Stimulated activated CD4-positive, alpha-beta T cell treated with anti-CD3 and anti-CD28 coated beads, Interleukin-1b, Interleukin-23, amount 100 ng/mL, for 1 hour (primary cell): ENCODE measurements at places on chromosomes 1 and 21.

GRCh38 chr1:43924516-43924915 is 9.1 kb upstream of the ARTN start:
- DNase-seq: no peak

- DNase-seq: no peak
These were observed 64.8 kb upstream of the ATP5PO start for GRCh38 chr21:33980276-33980916.

GRCh38 chr1:33709783-33710718 is 153.8 kb upstream of the HMGB4 start:
- no peak for DNase-seq

GRCh38 chr1:245292141-245292540 is 137.4 kb downstream of the KIF26B start:
- DNase-seq: no peak

DNA sequence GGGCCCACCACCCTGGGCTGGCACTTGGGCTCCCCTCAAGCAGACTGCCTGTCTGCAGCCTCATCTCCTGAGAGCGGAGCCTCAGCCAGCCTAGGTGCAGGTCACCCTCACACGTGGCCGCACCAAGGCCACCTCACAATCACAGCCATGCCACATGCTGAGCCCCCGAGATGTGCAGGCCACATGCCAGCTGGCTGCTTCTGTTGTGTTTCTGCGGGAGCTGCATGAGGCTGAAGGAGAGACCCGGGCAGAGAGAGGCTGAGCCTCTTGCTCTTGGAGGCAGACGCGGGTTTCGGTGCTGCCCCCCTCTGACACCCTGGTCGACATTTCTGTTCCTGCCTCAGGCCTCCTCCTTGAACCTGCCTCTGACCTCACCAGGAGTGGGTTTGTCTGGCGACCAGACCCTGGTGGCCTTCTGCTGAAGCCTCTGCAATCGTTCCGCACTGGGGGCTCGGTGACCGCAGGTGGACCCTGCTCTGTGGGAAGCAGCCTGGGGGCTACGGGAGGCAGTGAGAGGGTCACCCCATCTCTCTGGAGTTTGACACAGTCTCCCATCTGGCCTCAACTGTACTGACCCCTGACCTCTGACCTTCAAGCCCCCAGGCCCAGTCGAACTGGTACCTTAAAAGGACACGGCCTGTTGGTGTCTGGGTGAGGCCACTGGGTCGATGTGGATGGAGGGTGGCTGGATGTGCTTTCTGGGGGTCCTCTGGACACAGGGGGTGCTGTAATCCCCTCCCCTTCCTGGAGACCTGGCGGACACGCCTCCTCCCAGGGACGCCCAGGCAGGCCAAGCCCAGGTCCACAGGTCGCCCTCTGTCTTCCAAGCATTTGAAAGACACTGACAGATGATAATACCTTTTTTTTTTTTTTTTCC is 13.0 kb upstream of the C1orf174 start:
- no peak for DNase-seq

DNA sequence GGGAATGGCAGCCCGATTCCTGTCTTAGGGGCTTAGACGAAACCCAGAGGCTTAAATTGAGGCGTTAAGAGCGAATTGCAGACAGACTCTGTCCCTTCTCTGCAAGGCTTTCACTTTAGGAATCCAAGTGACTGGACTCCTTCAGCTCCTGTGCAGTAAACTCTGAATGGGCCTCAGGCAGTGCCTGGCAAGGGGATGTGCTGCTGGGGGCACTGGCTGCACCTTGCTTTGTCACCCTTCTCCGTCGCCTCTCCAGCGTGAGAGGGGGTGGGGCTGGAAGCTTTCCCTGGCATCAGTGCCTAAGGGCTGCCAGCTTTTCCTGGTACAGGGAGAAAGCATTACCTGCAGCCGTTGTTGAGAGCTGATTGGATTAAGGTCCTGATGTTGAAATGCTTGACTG is 39.9 kb upstream of the NFASC start:
- DNase-seq: no peak

DNA sequence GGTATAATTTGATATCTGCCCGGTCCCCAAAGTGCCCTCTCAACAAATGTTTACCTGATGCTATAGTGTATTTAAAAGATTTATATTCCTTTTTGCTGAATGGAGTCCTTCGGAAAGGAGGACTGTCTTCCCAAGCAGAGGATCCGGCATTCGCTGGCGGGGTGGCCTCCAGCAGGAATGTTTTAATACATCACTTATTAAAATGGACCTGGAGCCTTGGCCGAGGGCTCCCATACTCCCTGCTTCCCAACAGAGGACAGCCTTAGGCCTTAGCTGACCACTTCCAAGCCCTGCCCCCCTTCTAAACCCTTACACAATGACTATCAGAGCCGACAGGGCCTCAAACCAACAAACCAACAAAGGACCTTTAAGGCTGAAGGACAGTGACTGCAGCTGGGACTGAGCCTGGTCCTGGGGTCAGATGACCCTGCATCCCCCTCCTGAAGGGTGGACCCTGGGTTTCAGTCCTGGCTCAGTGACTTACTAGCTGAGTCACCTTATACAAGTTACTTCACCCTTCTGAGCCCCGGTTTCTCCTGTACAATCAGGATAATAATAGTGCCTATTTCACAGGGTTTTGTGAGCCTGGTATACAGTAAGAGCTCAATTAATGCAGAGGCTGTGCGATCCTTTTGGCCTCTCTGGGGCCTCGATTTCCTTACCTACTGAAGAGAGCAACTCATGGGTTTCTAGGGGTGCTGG is 5.6 kb downstream of the CAMK2N1 start:
- no peak for DNase-seq

DNA sequence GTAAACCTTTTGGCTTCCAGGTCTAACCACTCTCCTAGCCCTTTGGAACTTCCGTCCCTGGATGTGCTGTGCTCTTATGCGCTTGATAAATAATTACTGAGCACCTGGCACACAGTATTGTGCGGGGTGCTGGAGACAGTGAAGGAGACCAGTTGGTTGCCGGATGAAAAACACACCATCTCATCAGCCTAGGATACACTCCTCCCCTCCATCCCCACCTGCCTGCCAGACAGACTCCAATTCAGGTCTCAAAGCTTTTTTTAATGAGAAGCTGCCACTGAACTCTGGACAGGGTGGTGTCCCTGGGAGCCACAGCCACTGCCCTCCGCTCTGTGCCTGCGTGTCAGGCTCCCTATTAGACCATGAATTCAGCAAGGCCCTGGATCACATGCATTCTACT is 9.2 kb downstream of the GNB1 start:
- DNase-seq: no peak

DNA sequence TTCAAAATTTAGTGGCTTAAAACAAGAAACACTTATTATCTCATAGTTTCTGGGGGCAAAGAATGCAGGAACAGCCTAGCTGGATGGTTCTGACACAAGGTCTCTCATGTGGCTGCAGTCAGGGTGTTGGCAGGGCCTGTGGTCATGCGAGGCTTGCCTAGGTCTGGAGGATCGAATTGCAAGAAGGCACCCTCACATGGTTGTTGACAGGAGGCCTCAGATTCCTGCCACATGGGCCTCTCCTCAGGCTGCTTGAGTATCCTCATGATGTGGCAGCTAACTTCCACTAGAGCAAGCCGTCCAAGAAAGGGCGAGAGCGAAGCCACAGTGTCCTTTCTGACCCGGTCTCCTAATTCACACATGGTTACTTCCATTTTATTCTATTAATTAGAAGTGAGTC is 6.2 kb upstream of the NRIP1 start:
- DNase-seq: no peak

- DNase-seq: no peak
These were observed 105.3 kb downstream of the SIK1 start for GRCh38 chr21:43321611-43322010.

DNA sequence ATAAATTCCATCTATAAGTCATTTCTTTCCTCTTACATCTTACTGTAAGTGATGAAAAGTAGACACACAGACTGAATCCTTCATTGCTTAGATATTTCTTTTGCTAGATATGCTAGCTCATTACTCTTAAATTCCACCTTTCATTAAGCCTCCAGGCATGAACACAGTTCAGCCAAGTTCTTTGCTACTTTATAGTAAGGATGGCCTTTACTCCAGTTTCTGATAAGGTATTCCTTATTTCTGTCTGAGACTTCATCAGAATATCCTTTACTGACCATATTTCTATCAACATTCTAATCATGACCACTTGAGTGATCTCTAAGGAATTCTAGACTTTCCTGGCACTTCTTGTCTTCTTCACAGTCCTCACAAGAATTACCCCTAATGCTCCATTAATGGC is 191.7 kb upstream of the KCTD3 start:
- DNase-seq: no peak

GRCh38 chr1:221576268-221576667 is 165.6 kb downstream of the DUSP10 start:
- DNase-seq: no peak

DNA sequence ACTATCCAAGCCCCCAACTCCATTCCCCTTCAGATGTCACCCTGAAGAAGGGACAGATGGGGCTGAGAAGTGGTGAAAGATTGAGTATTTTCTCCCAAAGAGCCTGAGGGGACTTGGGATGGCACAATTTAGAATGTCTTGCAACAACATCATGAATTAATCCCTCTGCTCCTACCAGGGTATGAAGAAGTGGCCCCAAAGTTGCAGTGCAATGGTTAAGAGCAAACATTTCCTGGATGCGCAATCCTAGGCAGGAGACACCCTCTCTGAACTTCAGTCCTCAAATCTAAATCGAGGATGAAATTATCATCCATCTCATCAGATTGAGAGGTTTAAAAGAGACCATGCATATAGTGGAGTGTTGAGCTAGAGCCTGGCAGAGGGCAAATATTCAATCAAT is 28.6 kb upstream of the CITED4 start:
- no peak for DNase-seq

GRCh38 chr1:67584938-67585337 is 100.1 kb upstream of the GADD45A start:
- DNase-seq: no peak

- DNase-seq: no peak
These were observed 453.7 kb downstream of the TTLL7 start for GRCh38 chr1:83545066-83545862.

DNA sequence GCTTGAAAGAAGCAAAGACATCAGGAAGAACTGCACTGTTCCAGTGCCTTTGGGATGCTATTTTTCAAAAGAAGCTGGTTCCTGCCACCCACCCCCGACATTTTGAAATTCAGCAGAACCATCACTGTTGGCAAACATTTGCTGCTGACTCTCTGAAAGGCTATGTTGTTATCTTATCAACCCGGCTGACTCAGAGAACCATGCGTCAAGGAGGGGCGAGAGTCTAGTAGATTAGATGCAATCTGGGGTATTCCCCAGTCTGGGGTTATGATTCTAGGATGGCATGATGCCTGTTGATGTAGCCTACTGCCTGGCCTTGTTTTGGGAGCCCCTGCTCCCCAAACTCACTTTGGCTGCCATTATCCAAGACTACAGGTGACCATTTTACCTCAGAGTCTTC is 267.8 kb upstream of the RUNX1 start:
- DNase-seq: no peak

GRCh38 chr1:231091415-231091814 is 51.4 kb upstream of the FAM89A start:
- DNase-seq: no peak

DNA sequence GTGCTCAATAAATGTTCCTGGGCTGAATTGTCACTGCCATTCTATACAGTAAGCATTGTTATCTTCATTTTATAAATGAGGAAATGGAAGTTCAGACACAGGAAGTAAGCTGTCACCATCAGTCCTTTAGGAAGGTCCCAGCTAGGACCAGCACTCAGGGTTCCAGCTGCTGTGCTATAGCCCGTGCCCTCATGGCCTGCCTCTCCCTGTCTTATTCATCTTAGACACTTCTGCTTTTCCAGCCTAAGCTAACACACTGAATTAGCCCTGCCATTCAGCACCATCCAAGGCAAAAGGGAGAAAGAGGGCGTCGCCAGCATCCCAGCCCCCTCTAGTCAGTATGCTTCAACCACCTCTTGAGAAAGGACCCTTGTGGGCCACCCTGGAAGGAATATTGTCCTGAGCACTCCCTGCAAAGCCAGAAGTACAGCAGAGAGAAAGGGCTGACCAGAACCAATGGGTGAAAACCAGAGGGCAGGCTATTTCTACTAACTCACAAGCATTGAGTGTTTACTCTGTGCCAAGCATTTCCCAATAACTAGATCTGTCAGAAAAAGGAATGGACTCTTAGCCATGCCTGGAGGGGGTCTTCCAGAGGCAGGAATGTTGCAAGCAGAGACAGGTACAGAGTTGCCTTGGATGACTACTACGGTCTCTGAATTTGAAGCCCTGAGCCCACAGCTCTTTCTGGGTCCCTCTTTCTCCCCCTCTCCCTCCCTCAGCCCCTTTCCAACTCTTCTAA is 77.9 kb upstream of the NFIA start:
- no peak for DNase-seq

- DNase-seq: no peak
These were observed 9.3 kb downstream of the SAMD11 start for GRCh38 chr1:932776-933602.

DNA sequence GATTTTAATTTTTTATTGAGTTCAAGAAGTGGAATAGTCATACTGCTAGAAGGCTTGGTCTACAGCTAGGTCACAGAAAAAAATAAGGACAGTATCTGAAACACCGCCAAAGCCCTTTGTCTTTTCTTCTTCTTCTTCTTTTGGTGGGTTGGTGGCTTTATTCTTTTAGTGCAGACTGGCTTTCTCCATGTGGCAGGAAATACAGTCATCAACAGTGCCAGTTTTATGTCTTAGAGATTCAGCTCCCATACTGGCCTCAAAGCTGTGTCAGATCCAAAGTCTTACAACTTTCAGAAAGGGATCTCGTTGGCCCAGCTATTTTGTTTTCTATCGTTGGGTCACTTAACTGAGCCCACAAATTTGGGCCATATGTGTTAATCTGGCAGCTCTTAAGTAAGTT is 58.2 kb downstream of the FNBP1L start:
- DNase-seq: no peak

DNA sequence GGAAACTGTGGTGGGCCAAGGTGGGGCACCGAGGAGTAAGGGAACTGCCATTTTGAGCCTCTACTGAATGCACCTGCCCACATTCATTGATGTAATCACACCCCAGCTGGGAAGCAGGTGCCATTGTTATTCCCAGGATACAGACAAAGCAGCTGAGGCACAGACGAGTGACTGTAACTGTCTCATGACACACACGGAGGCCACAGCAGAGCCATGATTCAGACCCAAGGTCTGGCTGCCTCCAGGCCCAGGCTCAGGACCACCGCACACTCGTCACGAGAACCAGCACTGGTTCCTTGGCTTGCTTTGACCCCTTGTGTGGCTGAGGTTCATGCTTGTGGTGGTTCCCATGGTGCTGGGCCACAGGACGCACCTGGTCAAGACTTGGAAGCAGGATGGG is 45.6 kb upstream of the CLIC4 start:
- DNase-seq: no peak

DNA sequence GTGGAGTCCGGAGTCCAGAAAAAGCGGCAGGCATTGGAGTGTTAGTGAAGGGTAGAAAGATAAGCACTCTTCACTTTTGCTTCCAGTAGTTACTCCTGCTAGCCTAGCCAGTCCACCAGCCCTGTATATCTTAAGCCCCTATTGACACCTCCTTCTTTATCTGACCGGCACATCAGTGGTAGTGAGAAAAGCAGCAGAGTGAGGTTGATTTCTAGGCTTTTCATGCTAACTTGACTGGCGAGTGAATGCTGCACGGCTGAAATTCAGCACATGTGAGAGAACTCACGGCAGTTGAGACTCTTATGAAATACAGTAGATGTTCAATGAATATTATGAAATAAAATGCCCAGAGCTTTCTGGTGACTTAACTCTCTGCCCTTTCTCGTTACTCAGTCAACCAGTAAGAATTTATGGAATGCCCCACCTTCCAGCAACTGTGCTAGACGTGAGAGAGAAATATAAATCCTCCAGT is 128.2 kb downstream of the CACHD1 start:
- no peak for DNase-seq

- DNase-seq: no peak
These were observed 28.7 kb upstream of the CDC14A start for GRCh38 chr1:100323419-100324106.
